Right ventricle myocardium superior (tissue), 1 donor: ENCODE measurements at places on chromosomes 13 and 19. TPM values are rescaled to one million over a fixed set of nuclear protein-coding genes. Genes with fewer than 3 reads are reported as not detected.

- DNase-seq = no peak
Observed at GRCh38 chr13:31538067-31539042, 201.0 kb upstream of the RXFP2 start.

DNA sequence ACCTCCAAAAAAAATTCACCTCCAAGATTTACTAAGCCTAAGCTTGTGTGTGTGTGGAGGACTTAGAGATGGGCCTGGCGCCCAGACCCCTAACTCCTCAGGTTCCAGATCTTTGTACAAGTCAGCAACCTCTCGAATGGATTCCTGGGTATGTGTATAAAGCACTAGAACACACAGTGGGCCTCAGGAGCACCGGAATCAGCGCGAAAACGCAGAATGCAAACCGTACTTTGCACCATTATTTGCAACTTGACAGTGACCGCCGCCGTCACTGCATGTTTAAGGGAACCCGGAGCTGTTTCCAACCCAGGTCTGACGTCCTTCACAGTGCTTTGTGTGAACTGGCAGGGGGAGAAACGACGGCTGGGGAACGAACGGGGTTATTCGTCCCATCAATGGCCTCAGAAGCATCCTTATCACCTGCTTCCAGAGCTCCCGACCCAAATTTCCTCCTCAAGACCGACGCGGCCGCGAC is 688 bp downstream of the ZNF606 start:
- DNase-seq = no peak

DNA sequence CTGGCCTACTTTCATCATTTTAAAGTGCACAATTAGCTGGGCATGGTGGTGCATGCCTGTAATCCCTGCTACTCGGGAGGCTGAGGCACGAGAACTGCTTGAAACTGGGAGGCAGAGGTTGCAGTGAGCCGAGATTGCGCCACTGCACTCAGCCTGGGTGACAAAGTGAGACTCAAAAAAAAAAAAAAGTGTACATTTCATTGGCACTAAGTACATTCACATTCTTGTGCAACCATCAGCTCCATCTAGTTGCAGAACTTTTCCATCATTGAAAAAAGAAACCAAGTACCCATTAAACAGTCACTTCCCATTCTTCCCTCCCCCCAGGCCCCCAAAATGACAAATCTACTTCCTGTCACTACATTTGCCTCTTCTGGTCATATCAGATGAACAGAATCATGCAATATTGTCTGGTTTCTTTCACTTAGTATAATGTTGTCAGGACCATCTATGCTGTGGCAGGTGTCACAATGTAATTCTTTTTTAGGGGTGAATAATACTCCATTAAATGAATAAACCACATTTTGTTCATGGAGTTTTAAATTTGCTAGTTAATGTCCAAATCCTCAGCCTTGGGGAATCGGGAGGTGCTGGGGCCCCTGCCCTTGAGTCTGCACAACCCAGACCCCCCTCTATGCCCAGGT is 7.4 kb upstream of the SIGLEC11 start:
- DNase-seq = peak; percentile 53

DNA sequence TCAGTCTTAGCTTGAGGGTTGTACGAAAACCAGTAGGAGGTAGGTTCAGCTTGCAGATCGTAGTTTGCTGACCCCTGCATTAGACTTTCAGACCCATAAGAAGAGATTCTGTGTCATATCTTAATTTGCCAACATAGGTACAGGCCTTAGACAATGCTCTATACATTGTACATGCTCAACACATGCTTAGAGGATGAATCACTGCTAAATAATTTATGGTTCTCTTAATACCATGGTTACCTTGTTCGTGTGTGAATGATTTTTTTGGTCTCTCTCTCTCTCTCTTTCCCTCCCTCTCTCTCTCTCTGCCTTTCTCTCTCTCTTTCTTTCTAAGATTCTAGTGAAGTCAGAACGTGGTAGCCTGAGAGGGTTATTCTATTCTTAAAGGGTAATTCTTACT is 112.2 kb downstream of the FGF14 start:
- no peak for DNase-seq

GRCh38 chr13:52159159-52159982 is at the start of gene NEK3:
Gene NEK3 (minus strand): TSS chr13:52159597. CDS start chr13:52156191, 3,406 bp downstream.
- peak; percentile 84 for DNase-seq

- no peak for DNase-seq
Observed at GRCh38 chr13:30818323-30818960, 83.1 kb downstream of the ALOX5AP start.

DNA sequence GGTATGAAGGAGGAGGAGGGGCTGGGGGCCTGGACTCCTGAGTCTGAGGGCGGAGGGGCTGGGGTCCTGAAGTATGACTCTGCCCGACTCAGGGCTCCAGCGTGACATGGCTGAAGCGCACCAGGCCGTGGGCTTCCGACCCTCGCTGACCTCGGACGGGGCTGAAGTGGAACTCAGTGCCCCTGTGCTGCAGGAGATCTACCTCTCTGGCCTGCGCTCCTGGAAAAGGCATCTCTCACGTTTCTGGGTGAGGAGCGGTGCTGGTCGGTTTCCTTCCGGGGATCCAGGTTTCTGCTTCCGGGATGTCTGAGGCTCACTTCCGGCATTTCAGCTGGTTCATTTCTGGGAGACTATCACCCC is 1.2 kb downstream of the CPT1C start:
- no peak for DNase-seq

- no peak for DNase-seq
Observed at GRCh38 chr19:28386066-28386465, 826.9 kb downstream of the UQCRFS1 start.

GRCh38 chr13:99636728-99637353 is 135.6 kb downstream of the TM9SF2 start:
- no peak for DNase-seq

DNA sequence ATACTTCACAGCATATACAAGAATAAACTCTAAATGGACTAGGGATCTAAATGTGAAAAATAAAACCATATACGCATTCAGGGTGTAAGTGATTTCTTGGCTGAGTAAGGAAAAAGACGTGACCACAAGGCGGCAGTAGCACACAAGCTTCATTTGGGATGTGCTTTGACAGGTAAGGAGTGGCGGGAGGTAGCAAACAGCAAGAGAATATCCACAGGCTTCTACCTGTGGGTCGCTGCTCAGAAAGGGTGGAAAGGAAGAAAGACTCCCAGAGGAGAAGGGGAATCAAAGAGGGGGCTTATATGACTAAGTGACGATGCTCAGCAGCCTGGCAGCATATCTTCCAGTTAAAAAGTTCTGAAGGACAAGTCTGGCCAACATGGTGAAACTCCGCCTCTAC is 2.5 kb upstream of the ZNF121 start:
- DNase-seq = peak; percentile 45

- no peak for DNase-seq
Observed at GRCh38 chr13:106172176-106172905, 363.1 kb downstream of the EFNB2 start.

DNA sequence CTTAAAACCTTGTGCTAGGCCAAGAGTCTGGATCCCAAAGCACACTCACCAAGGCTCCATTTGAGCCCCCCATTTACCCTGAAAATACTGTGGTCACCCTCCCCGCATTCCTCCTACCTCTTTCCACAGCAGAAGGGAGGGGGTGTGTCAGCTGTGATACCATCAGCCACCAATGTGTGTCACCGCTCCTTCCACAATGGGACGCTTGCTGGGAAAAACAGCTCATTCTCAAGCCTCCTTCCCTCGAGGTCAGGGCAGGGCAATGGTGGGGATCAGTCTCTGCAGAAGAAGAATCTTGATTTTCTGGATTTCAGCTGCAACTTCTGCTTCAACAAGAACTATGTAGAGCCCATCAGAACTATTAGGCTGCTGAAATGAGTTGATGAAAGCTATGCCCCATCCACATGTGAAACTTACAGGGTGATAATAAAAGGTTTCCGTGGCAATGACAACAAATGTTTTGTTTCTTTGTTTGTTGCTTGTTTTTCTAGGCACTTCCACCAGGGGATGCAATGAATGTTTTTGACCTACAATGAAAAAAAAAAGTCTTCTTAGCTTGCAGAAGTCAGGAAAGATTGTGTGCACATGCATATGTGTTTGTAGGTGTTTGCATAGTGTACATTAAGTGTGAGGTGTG is 26.4 kb upstream of the ZNF507 start:
- no peak for DNase-seq

- no peak for DNase-seq
Observed at GRCh38 chr19:28170066-28170465, 1042.9 kb downstream of the UQCRFS1 start.

- DNase-seq = peak; percentile 94
Observed at GRCh38 chr19:2166741-2167738, 3.3 kb downstream of the DOT1L start.

GRCh38 chr19:13965926-13966683 is 13.8 kb downstream of the DCAF15 start:
- DNase-seq = no peak

DNA sequence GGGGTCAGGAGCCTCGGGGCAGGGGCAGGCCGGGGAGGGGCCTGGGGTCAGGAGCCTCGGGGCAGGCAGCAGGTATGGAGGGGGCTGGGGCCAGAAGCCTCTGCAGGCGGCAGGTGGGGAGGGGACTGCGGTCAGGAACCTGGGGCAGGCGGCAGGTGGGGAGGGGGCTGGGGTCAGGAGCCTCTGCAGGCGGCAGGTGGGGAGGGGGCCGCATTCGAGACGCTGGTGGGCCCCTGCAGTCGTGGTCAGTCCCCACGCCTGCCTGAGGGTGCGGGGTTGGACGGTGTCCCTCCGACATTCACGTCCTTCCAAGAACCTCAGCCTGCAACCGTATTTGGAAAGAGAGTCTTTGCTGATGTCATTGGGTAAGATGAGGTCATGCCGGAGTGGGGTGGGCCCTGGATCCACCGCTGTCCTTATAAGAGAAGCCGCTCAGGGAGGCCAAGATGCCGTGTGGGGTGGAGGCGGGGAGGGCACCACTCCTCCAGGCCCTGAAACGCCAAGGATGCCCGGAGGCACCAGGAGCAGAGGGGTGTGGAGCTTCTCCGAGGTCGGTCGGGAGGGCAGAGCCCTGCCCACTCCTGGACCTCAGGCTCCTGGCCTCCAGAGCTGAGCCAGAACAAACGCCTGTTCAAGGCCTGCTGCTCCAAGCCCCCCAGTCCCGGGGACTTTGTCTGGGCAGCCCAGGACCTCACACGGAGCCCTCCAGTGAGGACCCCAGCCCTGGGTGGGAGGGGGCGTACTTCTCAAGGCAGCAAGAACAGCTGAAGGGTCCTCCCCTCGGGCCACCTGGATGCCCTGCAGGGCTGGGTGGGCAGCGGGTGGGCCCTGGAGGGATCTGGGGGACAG is 30.1 kb downstream of the PIP5K1C start:
- peak; percentile 88 for DNase-seq

GRCh38 chr13:71797517-71797916 is 69.5 kb downstream of the DACH1 start:
- no peak for DNase-seq

DNA sequence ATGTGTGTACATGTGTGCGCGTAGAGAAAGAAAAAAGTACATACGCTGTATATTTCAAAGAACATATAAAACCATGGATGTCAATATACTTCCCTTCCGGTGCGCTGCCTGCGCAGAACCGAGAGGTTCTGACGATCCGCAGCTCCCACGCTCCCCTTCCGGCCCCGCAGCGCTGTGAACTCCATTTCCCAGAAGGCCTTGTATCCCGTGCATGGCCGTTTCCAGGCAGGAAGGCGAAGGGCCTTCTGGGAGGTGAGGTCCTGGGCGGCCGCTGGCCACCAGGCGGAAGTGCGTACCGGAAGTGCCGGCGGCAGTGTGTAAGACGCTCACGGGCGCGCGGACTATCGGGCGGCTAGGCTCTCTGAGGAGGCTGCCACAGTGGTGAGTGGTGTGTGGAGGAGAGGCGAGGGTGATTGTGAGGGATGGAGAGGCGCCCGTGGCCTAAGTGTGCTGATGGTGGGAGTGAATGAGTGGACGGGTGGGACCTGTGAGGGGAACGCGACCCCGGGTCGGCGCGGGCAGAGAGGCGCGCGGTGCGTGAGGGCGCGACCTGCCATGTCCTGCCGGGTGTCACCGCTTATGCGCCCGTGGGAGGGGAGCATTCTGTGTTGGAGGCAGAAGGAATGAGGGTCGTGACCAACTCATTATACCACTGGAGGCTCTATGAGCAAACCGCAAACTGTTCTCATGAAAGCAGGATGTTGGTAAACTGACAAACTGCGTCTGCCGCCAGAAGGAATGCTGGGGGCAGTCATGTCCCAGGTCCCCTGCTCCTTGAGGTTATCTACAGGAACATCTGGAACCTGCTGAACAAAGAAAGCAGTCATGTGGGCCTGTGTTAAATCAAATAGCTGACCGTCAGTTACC is at the start of gene ERVK3-1:
TSS of gene ERVK3-1 (plus strand) at position 313 of the 867 bp plus-strand sequence. CDS start 6,792 bp downstream, outside the sequence.
- DNase-seq = peak; percentile 98

DNA sequence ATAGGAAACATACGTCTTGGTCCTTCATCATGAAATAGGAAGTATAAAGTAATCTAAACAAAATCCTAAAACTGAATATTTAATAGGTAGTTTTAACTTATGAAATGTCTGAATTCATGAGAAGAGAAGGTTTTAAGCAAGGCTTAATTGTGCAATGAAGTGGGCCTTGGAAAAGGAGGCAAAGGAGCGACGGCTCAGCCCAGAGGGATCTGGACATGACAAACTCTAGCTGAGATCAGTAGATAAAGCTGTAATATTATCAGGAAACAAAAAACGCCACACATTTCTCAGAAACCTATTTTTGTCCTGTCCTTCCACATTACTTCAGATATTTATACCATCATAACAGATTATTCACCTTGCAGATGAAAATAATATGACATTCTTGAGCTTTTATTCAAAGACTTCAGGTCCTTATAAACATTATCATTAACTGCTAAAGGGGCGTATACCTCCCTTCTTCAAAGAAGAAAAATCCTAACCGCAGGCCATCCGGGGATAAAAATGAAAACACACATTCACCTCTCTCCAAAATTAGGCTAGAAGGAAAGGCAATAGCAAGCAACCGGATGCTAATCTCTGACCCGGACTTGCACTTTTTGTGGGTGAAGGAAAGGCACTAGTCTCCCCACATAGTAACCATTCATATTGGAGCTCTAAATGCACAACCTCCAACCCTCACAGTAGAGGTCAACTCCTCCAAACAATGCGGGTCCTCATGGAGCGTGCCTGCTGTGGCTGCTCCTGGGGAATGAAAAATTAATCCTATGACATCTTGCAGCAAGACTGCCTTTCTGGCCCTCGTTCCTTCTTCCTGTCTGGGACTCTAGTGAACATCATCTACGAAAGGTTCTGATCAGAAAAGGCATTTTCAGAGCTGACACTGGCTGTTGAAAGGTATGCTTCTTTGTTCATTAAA is 108.8 kb downstream of the TBC1D4 start:
- no peak for DNase-seq

CASP14 gene
- not detected for total RNA-seq

CEACAM1 gene
- 2.6 TPM for total RNA-seq

LGALS14 gene
- not detected for total RNA-seq

ZNF497 gene
- total RNA-seq = 0.30 TPM

TINCR gene
- not detected for total RNA-seq

C19orf33 gene
- 5.6 TPM for total RNA-seq

LRRC63 gene
- total RNA-seq = not detected
